NCI-H1930 (cell line): ENCODE measurements at places on chromosomes 5 and 9.

DNA sequence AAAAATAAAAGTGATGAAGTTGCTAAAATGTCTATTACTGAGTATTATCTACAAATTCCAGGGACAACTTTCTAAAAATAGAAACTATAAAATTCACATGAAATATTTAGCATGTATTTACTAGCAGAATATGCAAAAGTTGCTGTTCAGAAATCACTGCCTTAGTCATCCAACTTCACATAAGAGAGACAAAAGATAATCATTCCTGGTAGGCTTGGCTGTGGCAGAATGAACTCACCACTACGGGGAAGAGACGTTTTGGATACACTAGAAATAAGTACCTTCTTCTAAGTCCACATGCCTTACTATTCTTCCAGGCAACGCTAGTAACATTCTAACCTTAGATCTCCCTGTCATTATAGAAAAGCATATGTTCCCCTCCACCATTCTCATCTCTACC lies 272.2 kb downstream of the BNC2 start:
- no peak for DNase-seq

GRCh38 chr5:96655506-96655905 lies 6.7 kb upstream of the CAST start:
- DNase-seq = no peak

DNA sequence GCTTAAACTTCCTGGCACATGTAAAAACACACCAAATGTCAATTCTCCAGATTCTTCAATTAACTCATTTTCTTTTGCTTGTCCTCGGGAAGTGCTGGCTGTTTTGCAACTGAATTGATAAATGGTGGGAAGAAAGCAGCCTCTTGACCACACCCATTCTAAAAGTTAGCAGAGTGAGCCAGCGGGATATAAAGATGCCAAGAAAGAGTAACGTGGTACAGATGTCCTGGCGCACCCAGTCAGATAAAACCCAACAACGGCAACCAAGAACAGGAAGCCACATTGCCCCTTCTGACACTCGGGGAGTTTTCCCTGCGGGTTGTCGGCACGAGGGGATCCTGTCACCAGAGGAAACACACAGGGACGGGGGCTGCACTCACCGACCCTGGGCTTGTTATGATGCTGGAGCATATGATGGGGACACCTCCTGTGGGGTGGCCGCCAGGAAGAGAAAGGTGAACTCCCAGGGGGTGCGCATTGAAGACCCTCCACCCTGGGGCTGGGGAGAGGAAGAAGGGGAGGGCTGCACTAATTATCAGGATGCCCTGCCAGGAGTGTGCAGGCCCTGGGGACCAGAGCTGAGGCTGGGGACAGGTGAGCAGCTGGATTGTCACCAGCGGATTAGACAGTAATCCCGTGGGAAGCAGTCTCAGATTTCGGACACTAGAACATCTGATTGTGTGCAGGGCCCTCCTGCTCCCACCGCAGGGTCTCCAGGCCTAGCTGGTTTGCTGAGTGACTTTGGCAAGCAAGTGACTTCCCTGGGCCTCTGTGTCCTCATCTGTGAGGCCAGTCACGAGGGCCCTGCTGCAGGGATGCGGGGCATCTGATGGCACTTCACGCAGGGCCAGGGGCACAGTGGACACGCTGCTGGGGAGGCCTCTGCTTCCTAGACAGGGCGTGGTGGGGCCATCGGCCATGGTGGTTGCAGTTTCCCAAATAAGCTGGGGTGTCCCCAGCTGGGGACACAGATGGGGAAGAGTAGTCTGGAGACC lies 59.2 kb downstream of the CRB2 start:
- no peak for DNase-seq

- no peak for DNase-seq
Measured at GRCh38 chr9:89667726-89668125, 62.9 kb downstream of the GADD45G start.

DNA sequence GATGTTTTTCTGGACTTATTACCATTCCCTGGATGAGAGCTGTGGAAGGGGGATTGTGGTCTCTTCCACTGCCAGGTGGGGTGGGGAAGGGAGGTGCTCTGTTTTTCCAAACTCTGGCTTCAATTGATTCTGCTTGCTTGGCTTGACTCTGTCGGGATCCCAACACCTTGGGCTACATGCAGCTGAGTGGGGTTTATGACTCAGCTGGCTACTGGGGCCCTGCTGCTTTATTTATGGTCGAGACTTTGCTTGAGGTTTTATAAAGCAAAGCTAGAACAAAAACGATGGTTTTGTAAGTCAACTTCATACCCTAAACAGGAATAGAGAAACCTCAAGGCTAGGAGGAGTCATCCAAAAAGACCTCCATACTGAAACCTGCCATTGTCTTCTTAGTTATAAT lies 76.3 kb downstream of the AOPEP start:
- no peak for DNase-seq

DNA sequence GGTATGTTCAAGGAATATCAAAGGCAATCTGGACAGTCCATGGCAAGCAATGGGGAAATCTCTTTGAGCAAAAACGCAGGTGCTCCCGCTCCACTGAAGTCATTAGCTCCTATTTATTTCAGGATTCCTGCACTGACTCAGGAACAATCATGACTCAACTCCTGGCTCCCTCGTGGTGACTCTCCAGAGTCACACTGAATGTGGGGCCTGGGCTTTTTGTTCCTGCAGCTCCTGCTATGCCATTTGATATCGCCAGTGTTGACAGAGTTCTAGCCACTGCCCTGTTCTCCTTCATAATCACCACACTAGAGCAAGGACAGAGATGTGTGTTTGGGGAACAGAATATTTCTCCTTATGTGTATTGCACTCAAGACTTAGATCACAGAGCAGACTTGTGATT lies 187.2 kb upstream of the ZNF462 start:
- no peak for DNase-seq

DNA sequence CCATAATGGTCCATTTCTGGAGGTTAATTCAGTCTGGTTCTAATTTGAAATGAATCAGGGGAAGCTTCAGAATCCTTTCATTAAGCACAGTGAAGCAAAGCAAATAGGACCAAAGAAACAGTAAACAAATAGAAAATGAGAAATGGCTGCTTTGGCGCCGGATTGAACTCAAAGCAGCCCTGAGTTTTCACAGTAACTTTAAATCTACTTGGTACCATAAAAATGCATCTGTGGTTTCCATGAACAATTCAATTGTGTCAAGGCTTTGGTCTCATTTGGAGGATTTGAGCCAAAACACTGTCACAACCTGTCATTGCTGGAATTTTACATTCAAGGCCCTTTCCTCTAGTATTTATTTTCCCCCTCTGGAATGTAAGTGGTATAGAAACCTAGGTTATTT lies 25.9 kb upstream of the DAPK1 start:
- no peak for DNase-seq

GRCh38 chr5:14850419-14851049 lies 21.0 kb downstream of the ANKH start:
- DNase-seq = no peak

GRCh38 chr9:136658849-136659535 lies 3.7 kb upstream of the EGFL7 start:
- no peak for DNase-seq

DNA sequence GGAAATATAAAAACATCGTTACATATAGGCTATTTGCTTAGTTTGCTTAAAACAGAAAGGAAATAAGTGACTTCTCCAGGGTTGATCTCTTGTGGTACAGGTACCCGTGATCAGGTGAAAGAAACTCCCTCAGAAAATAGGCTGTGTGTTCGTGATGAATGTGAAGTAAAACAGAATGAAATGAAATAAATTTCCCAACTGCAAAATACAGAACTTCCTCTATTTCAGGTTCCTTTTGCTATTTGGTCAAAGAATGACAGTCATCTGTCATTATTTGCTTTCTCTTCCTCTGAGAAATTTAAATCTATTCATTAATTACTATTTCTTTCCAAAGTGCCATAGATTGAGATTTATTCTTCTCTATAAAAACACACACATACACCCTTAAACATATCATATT lies 408.1 kb downstream of the FAM170A start:
- no peak for DNase-seq

- no peak for DNase-seq
Measured at GRCh38 chr9:124084087-124084486, 72.5 kb downstream of the LHX2 start.
